ENCODE measurements at places on chromosomes 13 and 19.

DNA sequence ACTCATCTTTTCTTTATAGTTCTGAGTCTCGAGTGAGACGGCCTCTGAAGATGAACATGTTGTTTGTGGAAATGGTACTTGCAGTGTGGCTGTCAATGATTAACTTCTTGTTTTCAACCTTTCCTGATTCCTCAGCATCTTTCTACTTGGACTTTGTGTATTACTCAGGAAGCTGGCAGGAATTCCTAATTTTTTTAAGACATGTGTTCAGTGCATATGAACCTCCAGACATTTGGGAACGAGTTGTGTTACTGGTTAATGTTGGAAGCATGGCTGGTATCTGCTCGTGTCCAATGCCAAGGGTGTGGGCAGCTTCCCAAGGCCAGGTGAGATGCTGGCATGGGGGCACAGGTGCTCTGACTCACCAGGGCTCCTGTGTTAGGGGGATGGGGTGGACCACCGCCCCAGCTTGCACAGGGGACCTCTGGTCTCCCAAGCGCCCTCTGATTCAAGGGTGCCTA is 61.1 kb upstream of the MCF2L start:
- no peak for DNase-seq

DNA sequence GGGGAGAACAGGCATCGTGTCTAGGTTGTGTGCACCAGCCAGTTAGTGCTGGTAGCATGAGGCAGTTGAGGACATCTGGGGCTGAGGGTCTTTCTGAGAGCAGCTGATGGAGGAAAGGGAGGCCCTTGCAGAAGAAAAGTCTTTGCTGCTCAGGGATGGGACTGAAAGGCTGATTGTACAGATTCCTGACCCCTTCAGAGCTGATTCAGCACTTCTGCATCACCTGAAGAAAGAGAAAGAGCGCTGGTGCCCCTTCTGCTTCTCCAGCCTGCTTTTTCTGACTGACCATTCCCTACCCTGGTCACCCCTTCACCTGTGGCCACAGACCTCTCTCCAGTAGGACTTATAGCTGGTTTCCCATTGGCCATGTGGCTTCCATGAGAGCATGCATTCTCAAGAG is 476.2 kb downstream of the TSHZ3 start:
- no peak for DNase-seq

DNA sequence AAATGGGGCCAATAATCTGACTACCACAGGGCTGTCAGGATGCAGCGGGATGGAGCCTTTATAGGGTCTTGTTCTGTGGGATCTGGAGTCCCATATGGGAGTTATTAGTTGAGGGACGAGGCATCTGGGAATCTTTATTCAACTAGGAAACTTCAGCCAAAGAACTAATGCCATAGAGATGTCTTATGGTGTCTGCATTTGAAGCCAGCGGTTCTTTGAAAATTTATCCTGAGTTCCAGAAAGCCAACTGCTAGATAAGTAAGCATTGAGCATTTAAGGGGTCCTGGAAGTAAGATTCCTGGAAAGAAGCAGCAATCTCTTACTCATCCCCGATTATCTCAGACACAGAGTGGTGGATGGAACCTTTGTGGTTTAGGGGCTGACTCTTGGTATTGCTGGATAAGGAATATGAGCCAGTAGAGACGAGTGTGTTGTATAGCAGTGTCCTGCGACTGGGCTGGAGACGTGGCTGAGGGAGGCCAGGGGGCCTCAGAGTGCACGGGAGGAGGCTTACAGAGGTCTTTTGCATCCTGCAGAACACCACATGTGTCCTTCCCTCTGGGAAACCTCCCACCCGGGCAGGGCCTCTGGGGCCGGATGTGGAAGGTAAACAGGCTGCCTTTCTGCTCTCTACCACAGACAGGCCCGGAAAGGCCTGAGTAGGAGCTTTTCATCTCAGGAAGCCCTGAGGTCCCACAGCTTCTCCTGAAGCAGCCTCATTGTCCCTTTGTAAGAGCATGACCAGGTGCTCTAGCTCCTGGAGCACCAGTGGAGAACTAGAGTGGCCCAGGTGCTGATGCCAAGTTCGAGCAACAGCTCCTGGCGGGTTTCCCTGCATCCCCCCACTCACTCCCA is 28.8 kb downstream of the ACTN4 start:
- DNase-seq = no peak

DNA sequence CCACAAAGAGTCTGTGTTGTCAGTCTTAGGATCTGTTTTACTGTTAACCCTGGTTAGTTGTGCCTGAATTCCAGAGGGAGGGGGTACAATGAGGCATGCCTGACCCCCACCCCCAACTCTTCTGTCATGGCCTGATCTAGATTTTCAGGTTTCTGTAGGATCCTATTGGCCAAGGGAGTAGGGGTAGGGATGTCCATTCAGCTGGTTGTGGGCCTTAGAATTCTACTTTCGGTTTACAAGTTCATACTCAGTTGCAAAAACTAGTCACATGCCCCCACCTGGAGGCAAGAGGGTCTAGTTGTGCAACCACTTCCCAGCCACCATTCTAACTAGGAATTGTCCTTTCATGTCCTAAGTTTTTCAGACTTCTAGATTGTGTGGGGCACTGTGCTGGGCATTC is 94.3 kb upstream of the MBNL2 start:
- no peak for DNase-seq

DNA sequence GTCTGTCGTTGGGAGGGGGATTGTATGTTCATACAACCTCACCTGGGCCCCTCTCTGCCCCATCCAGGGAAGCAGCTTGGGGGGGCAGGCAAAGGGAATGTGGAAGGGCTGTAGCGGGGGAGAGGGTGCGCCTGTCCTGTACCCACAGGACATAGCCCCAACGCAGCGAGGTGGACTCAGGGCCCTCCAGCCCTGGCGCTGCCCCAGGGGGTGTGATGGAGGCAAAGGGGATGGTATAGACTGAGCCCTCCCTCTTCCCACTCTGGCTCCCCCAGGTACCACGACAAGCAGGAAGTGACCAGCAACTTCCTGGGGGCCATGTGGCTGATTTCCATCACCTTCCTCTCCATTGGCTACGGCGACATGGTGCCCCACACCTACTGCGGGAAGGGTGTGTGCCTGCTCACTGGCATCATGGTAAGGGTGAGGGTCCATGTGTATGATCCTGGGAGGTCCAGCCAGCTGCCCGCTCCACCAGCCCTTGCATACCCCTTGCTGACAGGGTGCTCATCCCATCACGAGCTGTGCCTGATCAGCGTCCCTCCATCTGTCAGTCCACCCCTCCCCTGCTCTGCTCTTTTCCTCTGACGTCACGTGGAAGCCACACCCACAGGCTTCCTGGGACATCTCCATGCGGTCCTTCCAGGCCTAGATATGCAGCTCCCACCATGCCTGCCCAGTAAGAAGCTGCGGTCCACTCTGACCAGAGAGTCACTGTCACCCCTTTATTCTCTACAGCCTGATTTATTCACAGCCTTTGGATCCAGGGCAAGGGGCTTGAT is 18.3 kb downstream of the KCNN1 start:
- DNase-seq = no peak

DNA sequence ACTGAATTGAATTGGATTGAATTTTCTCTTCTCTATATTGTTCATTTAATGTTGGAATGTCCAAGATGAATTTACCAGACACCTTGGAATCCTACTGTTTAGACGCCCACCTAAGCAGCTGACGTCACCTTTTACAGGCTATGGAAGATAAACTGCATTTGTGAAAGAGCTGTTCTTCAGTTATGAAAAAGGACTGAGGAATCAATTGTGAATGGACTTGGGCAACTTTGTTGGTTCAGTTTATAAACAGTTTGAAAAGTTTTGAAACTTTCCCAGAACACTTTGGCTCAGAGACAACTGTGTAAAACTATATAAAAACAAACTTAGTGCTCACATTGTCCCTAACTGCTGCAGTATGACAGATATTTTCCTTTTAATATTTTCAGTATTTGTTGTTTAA is 590.8 kb upstream of the SPRY2 start:
- DNase-seq = no peak

DNA sequence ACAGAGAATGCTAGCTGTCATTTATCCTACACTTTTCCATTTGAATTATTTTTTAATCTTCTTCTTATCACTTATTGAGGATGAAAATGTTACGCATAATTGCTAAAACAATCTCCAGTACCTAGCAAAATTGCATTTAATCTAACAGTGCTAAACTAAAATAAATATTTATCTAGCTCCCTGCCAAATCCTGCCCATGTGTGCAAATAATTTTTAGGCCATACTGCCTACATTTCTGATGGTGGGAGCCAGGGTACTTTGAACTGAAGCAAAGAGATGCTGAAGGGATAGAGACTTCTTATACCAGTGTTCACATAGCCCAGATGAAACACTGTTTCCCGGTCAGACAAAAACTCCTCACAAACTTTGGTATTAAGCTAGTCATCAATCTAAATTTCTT is 1268.7 kb upstream of the PCDH20 start:
- no peak for DNase-seq

DNA sequence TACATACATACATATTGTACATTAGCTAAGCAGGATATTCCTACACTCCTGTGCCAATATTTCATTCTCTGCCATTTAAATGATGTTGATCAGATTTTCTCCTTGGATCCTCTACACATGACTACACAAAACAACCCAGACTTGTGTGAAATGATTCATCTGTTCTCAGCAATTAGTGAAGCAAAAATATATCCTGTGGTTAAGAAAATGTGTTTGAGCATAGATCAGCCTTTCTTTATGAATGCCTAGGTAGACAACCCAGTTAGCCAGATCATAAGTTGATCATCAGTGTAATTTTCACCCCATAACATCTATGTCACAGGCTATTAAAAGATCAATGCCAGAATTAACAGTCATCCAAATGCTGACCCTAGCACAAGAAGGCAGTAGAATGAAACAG is 275.2 kb upstream of the EDNRB start:
- DNase-seq = no peak

GRCh38 chr19:9878511-9879196 is 43.5 kb downstream of the PIN1 start:
- DNase-seq = no peak

DNA sequence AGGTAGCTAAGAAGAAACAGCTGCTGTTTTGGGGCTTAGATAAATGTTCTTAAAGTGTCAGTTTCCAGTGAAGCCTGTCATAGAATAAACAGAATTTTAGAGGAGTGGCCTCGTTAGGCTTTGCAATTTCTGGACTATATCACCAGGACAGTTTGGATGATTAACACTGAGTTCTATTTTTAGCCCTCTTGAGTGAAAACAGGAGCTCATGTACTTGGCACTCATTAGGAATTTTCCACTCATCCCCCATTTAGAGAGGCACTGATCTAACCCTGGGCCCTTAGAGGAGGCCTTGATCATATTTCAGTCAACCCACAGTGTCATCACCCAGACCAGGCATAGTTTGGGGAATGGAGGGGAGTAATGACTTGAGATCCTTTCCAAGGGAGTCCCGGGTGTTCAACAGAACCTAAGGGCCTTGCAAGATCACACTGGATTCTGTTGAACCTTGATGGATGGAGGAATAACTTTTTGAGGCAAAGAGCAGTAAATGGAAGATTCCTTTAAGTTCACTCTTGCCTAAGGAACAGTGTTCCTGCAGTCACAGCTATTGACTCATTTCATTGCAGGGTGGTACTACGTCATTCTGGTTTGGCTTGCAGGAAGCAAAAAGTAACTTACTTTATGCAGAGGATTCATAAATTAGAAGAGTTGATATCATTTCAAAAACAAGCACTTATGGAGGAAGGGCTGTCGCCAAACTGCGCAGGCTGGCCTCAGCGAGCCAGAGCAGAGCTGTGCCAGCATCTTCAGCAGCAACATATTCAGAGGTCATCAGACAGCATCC is 160.2 kb downstream of the SLC7A1 start:
- DNase-seq = no peak

- DNase-seq = no peak
Measured at GRCh38 chr13:45817833-45818232, 33.7 kb downstream of the SIAH3 start.

DNA sequence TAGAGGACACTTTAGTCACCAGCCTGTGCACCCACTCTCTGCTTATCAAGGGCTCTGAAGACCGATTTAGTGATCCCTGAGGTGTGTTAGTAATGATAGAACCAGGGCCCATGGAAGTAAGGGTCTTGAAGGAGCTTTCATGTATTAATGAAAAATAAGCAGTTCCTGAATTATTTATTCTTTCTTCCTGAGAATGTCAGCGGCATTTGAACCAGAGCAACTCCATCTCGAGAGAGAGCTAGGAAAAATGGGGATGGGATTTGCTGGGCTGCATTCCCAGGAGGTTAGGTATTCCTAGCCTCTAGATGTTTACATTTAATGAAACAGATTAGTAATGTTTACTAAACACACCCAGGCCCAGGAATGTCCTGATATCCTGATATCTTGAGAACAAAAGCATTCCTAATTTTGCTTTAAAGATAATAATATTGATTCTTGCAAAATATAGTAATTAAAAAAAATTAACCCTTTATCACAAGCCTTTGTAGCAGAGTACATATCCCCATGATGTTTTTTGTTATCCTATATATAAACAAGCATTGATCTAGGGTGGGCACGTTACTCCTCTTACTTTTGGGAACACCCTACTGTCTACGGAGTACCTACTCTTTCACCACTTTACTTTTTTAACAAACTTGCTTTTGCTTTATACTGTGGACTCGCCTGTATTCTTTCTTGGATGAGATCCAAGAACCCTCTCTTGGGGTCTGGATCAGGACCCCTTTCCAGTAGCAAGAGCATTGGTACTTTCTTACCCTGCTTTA is 63.1 kb downstream of the COG3 start:
- no peak for DNase-seq

- no peak for DNase-seq
Measured at GRCh38 chr13:38688674-38689073, 1.8 kb downstream of the FREM2 start.

GRCh38 chr13:114320065-114320464 is 5.8 kb downstream of the CHAMP1 start:
- DNase-seq = no peak

DNA sequence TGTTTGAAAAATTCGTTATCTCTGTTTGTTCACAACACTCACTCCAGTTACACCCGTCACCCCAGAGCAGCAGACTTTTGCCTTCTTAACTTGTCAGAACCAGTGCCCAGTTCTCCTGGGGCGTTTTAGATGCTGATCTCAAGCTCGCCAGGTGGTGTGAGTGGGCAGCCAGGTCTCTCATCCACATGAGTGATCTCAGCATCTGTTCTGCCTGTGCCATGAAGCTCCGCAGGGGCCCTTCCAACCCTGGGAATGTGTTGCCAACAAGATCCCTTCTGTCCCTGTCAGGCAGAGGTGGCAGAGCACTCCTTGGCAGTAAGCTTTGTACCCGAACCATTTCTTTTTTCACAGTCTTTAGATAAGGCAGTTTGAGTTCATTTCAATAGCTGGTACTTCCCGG is 896.5 kb downstream of the UQCRFS1 start:
- DNase-seq = no peak

- no peak for DNase-seq
Measured at GRCh38 chr19:5958074-5958850, 19.7 kb downstream of the RANBP3 start.

GRCh38 chr13:62067821-62068220 is 652.2 kb upstream of the PCDH20 start:
- no peak for DNase-seq

- no peak for DNase-seq
Measured at GRCh38 chr13:42875475-42876269, 94.3 kb downstream of the FAM216B start.
